Foreskin fibroblast (primary cell): ENCODE measurements at places on chromosomes 6 and 20.

GRCh38 chr20:44587035-44587980 is 4.9 kb downstream of the PKIG start:
- DNase-seq: peak; percentile 31

GRCh38 chr6:89008001-89008814 is 44.8 kb upstream of the RNGTT start:
- DNase-seq: no peak

DNA sequence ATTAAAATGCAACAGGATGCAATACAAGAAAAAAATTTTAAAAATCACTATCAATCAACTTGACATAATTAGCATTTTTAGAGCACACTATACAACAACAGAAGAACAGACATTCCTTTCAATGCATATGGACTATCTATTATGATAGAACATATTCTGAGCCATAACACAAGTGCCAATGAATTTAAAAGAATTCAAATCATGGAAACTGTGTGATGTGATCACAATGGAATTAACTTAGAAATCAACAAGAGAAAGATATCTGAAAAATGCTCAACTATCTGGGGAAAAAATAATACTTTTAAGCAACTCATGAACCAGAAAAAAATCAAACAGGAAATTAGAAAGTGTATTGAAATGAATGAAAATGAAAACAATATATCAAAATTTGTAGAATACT is 106.3 kb downstream of the ADTRP start:
- no peak for DNase-seq

DNA sequence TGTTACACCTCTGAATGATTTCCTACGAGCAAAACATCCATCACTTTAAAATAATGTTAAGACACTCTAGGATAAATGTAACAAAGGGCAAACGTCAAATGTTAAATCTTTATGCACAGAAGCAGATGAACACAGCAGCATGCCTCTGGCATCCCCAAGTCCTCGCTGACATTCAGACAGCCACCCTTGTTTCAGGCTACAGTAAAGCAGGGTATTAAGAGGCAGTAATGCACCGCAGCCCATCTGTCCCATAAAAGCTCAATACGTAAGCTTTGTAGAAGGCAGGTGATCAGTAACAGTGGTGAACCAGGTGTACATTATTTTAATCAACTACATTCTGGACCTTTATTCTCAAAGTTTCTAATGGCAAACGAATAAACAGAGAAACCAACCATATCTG is 64.8 kb downstream of the PPP1R3G start:
- DNase-seq: no peak

- no peak for DNase-seq
Observed at GRCh38 chr20:19709635-19710335, 48.3 kb upstream of the RIN2 start.

DNA sequence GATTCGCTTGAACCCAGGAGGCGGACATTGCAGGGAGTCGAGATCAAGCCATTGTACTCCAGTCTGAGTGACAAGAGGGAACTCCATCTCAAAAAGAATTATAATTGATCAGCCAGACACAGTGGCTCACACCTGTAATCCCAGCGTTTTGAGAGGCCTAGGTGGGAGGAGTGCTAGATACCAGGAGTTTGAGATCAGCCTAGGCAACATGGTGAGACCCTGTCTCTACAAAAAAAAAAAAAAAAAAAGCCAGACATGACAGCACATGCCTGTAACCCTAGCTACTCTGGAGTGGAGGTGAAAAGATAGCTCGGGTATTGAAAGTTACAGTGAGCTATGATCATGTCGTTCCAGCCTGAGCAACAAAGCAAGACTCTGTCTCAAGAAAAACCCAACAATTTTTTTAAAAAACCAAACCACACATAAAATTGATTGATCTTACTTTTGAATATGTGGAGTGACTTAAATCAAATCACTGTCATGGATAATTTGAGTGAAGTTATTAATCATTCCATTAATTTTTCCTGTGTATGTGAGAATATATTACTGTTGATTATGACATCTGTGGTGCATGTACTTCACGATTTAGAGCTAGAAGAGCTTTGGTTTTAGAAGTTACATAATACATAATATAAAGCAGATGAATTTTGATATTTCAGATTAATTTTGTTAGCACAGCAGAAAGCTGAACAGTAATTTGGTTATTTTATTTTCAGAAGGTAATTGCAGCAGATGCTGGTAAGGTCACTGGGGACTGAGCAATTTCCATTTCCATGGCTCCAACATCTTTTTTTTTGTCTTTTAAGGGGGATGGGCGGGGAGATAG is 34.4 kb downstream of the NCOA7 start:
- DNase-seq: no peak

- DNase-seq: peak; percentile 80
Observed at GRCh38 chr6:140774080-140774505, 1358.6 kb upstream of the GJE1 start.

GRCh38 chr6:160039441-160039840 is 70.6 kb downstream of the IGF2R start:
- DNase-seq: no peak

- DNase-seq: peak; percentile 22
Observed at GRCh38 chr6:140782941-140783340, 1349.8 kb upstream of the GJE1 start.

DNA sequence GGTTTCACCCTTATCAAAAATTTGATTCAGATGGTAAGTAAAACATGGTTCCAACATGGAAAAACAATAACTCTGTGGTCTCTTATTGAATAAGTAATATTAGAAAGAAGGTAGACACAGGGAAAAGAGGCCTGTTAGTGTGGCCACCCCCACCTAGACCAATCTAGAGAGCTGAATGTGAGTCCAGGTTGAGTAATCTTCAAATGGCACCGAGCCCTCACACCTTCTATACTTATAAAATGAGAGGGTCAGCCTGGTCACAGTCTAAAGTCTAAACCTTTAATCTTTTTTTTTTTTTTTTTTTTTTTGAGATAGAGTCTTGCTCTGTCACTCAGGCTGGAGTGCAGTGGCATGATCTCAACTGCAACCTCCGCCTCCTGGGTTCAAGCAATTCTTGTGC is 6.9 kb downstream of the FAM184A start:
- DNase-seq: no peak

- no peak for DNase-seq
Observed at GRCh38 chr6:11943060-11943459, 69.1 kb upstream of the HIVEP1 start.

DNA sequence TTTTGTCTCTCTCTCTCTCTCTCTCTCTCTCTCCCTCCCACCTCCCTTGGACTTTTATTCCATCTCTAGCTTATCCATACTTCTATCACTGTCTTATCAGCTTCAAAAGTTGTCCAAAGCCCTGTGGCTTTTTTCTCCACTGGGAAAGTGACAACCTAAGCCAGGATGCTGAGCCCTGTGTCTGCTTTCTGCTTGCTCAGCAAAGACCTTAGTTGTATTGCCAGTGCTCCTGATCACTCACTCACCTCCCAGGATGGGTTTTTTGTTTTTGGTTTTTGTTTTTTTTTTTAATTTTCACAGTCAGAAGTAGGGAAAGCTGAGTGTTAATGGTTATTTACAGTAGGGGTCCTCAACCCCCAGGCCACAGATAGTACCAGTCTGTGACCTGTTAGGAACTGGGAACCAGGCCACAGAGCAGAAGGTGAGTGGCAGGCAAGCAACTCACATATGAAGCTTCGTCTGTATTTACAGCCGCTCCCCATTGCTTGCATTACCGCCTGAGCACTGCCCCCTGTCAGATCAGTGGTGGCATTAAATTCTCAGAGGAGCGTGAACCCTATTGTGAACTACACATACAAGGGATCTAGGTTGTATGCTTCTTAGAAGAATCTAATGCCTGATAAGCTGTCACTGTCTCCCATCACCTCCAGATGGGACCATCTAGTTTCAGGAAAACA is 125.0 kb upstream of the ID4 start:
- no peak for DNase-seq

DNA sequence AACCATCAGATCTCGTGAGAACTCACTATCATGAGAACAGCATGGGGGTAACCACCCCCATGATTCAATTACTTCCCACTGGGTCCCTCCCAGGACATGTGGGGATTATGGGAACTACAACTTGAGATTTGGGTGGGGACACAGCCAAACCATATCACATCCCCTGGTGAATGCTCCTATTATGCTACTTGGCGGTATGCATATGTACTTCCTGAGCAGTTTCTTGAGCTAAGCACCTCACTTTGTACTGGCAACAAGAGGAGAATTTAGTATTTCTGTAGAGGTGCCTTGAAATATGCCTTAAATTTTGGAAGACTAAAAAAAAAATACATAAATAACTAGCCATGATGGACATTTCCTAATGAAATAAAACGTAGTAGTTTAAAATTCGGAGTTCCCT is 327.2 kb upstream of the CITED2 start:
- no peak for DNase-seq
